ENCODE measurements at places on chromosomes 4 and X.

DNA sequence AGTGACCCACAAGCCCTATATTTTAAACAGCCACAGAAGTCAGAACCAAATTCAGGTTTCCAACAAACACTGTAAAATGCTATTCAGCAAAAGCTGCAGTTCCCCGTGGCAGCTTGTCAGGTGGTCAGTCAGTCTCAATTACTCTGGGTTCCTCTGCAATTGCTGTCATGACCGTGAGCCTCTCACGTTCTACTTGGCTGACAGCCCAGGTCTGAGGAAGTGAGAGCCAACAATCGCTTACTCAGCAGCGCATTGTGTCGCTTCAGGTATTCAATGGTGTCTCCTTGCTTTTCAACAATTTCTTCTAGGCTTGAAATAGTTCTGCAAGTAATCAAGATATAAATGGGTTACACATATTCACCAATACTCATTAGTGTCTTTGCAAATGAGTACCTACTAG, 25.8 kb downstream of the TRIM75 start:
- no peak for DNase-seq

DNA sequence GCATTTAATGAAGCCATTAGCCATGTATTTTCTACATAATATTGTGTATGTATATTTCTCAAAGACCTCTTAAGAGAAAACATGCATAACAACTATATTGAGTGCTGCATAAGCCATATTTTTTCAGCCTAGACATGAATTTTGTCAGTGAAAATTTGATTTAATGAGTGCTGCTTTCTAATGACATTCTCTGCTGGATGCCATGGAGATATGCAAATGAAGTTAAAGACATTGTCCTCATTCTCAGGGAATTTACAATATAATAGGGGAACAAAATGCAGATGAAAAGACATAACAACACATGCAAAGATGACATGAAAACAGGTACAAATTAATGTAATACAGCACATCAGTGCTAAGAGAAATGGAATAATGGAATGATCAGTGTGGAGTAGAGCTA, 118.7 kb downstream of the ATOH1 start:
- no peak for DNase-seq

GRCh38 chr4:188892837-188893236, 753.6 kb downstream of the TRIML1 start:
- no peak for DNase-seq

DNA sequence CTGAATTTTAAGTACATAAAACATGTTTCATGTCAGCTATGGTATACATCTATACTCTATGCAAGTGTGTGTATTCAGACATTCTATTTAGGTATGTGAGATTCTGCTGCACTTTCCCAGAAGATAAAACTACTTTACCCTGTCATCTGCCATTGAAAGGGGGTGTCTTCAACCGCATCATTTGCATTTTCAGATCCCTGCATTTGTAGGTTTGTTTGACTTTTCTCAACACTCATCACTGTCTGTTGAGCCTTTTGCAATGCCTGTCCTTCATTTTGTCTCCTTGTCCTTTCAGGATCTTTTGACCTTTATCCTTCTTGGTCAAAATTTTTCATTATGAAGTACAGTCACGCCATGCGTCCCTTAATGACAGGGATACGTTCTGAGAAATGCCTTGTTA, 103.5 kb downstream of the TMA16 start:
- DNase-seq, result no peak

- DNase-seq, result no peak
These were observed 140.8 kb upstream of the PJA1 start for GRCh38 chrX:69306063-69306404.

DNA sequence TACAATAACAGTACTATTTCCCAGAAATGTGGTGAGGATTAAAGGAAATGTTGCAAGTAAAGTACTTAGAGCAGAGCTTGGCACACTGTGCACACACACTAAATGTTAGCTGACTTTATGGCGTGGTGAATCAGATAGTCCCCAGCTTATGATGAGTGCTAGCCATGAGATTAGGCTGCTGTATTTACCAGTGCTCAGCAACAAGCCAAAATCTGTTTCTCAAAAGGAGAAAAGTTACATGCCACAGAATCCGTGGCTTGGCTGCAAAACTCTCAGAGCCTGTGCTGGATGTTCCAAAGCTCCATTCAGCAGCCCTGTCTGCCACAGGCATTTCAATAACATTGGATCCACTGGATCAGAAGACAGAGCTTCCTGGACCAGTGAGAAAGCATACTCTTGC, 12.8 kb upstream of the STBD1 start:
- no peak for DNase-seq

DNA sequence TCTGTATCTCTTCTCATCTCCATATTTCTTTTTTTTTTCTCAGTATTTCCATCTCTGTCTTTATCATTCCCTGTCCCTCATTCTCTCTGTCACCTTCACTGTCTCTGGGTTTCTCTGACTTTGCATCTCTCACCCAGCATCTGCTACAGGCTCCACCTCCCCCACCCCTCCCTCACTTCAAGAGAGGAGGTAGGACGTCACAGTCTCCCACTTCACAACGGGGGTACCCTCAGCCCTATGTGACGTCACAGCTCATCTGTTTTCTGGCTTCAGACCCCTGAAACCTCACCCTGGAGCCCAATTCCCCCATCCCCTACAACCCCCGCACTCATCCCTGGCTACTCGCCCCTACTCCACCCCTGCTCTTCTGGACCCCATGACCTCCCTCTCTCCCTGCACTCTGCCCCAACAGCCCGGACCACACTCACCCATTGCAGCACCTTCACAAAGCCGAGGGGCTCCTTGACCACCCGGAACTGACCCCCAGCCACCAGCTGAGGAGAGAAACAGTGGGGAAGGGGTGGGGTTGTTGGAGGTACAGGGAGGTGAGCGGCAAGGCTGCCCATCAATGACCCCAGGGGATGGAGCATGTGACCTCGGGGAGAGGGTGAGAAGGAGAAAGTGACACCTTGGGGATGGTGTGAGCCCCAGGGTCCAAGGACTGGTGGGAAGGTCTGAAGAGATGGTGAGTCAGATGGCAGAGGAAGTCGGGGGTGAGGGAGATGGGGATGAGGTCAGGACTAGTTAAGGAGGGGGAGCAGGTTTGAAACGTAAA, 1.3 kb downstream of the SYP start:
- no peak for DNase-seq

GRCh38 chr4:140242357-140243277, 88.6 kb upstream of the MAML3 start:
- DNase-seq, result no peak

DNA sequence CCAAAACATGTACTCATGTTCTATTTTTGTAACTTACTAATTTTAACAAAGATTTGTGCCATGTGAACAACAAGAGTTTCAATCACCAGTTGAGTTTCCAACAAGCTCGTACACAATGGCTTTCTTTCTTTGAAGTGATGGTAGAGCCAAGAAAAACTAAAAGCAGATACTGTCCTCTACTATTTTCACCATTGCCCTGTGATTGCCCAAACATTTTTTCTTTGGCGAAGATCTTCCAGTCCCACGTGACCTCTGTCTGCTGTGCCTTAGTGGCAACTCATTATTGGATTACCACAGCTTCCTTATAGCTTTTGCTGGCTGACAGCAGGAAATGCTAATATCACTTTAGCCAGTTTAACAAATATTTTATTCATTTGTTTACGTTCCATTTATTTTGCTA, 1147.1 kb downstream of the STIM2 start:
- DNase-seq, result no peak

GRCh38 chrX:110087485-110088356, 84.8 kb downstream of the TMEM164 start:
- peak; percentile 95 for DNase-seq

GRCh38 chrX:46601283-46601682, 27.7 kb downstream of the CHST7 start:
- no peak for DNase-seq

GRCh38 chr4:72275381-72275780, 243.6 kb downstream of the NPFFR2 start:
- no peak for DNase-seq

DNA sequence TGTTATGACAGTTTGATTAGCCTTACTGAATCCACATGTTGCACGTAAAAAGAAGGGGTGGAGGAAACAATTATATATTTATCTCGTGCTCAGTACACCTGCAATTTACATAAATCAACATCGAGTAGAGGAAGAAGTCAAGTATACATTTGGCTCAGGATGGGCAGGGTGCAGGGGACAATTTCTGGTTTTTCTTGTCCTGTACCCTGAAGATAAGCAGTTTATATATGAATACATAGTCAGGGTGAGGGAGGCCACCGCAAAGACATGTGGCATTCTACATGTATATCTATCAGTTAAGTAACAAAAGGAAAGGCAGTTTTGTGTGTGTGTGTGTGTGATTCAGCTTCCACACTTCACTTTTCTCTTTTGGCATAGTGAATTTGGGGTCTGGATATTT, 11.1 kb upstream of the EREG start:
- no peak for DNase-seq

DNA sequence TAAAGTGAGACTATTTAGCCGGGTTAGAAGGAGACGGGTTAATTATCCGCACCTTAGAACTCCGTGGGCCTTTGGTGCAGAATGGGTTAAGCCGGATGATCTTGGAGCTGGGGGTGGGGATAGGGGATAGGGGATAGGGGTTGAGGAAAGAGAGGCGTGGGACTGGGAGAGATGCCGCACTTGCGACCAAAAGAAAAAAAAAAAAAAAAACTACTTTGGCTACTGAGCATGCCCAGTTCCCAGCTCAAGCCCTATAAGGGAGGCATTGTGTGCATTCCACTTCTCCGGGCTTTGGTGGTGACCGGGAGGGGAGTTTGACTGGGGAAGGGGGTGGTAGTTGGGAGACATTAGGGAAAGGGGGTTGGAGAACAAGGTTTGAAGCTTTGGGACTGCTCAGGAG, at the start of gene SLITRK4:
TSS of gene SLITRK4 (minus strand) at position 187 of the 400 bp plus-strand sequence. CDS start 4,993 bp downstream, outside the sequence.
- no peak for DNase-seq

DNA sequence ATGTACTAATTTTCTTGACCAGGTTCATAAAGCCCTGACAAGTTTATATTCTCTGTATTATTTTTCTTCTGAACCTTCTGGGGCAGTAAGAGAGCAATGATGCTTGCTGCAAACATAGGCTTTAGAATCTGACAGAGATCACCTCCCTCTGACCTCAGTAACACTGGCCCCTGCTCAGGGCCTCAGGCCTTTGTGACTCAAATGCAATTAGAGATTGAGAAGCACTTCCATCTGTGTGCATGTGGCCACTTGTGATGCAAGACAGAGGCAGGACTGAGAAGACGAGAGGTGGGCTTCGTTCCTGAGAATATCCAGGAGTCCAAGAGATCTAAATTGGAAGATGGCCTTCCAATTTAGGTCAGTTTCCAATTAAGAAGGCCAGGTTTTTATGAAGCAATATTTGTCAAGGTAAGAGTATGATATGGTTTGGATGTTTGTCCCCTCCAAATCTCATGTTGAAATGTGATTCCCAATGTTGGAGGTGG, 82.8 kb upstream of the VEGFC start:
- peak; percentile 23 for DNase-seq

DNA sequence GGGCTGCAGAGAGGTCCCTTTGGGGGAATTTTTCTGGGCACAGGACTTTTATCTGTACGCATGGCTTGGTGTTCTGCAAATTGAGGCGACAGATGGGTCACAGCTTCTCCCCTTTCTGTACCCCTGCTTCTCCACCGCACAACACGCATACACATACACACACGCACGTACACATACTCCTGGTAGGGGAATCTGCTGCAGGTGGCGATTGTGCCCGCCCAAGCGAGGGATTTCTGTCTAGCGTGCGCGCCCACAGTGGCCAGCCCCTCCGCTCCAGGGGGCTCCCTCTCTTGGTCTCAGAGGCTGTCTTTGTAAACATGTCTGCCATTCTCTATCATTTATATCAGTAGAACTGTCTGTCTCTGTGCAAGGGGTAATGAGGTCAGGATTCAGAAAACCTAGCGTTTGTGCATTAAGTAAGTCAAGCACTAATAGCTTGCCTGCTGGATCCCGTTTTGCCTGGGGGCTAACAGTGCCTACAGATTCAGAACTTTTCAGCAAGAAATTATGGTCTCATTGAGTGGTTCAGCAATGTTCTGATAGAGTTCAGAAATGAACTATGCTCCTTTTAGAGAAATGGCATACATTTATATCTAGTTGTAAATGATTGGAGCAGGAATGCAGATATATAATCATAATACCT, 2.2 kb downstream of the GRID2 start:
- no peak for DNase-seq

DNA sequence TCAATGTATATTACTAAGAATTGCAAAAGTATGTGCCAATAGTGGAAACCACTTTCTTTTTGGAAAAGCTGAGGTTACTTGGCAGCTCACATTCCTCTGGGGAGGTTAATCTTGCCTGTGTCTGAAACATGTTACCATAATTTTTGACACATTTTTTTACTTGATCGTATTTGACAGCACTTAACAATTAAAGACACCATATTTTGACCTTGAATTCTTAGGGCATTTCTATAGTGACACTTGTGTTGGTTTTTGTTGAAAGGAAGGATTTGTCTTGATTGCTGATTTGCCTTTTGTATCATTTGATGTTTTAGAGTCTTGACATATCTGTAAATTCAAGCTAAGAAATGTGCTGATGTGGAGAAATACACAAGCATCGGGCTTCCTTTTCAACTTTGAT, 2135.5 kb downstream of the PCDH7 start:
- DNase-seq, result no peak

GRCh38 chr4:83083925-83084475, 30.5 kb downstream of the PLAC8 start:
- no peak for DNase-seq

GRCh38 chrX:119942831-119943184, 743 bp downstream of the NKAP start:
- DNase-seq, result no peak

DNA sequence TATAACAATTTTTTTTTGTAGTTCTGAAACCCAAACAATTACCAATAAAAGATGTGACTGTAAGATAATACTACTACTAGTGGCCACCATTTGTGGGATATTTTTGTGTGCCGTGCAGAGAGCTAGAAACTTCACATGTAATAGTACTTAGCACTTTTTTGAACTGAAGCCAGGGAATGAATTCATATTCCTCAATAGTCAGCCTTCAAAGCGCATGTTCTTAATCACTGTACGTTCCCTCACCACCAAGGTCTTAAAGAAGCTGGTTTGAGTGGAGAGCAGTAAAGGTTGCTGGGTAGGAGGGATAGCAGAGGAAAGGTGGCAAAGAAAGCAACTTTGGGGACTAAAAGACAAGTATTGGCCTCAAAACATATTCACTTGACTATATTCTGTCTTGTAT, 9.6 kb upstream of the RUFY3 start:
- no peak for DNase-seq

Measured in EL (cell line).